Stimulated activated CD8-positive, alpha-beta memory T cell treated with anti-CD3 and anti-CD28 coated beads, Interleukin-12 subunit alpha, Interleukin-12 subunit beta, amount 100 ng/mL, for 1 hour (primary cell): ENCODE measurements at places on chromosomes 11 and 22.

- DNase-seq = peak; percentile 10
Observed at GRCh38 chr11:71580057-71581003, 2.3 kb downstream of the KRTAP5-11 start.

DNA sequence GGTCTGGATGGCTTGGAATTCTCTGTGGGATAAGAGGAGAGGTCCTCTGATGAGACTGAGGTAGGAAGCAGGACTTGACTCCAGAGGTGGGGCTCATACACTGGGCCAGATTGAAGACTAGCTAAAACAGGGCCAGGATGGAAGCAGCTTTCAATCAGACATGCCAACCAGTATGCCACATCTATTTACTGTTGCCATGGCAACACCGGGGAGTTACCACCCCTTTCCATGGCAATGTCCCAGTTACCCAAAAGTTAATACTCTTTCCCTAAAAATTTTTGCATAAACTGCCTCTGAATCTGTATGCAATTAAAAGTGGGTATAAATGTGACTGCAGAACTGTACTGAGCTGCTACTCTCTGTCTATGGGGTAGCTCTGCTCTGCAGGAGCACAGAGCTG, 247.5 kb upstream of the ZBED5 start:
- DNase-seq = no peak

- no peak for DNase-seq
Observed at GRCh38 chr22:26956371-26956770, 299.0 kb downstream of the MIAT start.

GRCh38 chr11:76891285-76891684, 30.6 kb downstream of the ACER3 start:
- DNase-seq = no peak

GRCh38 chr11:19740586-19740985, 27.9 kb downstream of the NAV2 start:
- DNase-seq = no peak

DNA sequence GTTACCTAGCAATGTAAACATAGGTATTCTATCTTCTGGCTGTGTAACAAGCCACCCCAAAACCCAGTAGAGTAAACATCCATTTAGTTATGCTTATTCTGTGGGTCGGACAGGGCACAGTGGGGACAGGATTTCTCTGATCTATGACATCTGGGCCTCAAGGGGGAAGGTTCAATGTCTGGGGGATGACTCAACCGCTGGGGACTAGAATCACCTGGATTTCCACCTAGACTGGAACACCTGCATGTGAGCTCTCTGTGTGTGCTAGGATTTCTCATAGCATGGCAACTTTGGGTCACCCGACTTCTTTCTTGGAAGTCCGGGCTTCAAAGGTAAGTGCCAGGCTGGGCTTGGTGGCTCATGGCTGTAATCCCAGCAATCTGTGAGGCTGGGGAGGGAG, 36.5 kb upstream of the MICAL2 start:
- no peak for DNase-seq

- DNase-seq = no peak
Observed at GRCh38 chr11:76599041-76600013, 71.2 kb downstream of the LRRC32 start.

- DNase-seq = peak; percentile 63
Observed at GRCh38 chr11:34250732-34251588, 106.8 kb downstream of the ABTB2 start.

- no peak for DNase-seq
Observed at GRCh38 chr11:122697636-122698167, 42.2 kb downstream of the UBASH3B start.

- DNase-seq = no peak
Observed at GRCh38 chr11:69278091-69278867, 15.7 kb upstream of the MYEOV start.

- DNase-seq = no peak
Observed at GRCh38 chr11:135033540-135033939, 621.5 kb upstream of the B3GAT1 start.

DNA sequence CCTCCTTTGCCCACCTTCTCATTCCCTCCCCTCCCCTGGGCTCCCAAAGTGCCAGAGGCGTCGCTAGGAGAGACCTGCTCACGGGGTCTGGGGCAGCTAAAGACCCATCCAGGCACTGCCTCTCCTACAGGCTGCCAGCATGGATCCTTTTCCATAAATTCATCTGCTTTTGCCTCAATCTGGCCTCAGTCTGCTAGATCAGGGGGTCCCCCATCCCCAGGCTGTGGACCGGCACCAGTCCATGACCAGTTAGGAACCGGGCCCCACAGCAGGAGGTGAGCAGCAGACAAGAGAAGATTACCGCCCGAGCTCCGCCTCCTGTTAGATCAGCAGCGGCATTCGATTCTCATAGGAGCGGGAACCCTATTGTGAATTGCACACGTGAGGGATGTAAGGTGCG, 12.3 kb downstream of the LTO1 start:
- DNase-seq = no peak

- DNase-seq = no peak
Observed at GRCh38 chr11:62124186-62125113, 639 bp downstream of the INCENP start.

- no peak for DNase-seq
Observed at GRCh38 chr11:119421941-119422808, 797 bp downstream of the THY1 start.

GRCh38 chr11:39617971-39618370, 1841.5 kb downstream of the LRRC4C start:
- DNase-seq = no peak

DNA sequence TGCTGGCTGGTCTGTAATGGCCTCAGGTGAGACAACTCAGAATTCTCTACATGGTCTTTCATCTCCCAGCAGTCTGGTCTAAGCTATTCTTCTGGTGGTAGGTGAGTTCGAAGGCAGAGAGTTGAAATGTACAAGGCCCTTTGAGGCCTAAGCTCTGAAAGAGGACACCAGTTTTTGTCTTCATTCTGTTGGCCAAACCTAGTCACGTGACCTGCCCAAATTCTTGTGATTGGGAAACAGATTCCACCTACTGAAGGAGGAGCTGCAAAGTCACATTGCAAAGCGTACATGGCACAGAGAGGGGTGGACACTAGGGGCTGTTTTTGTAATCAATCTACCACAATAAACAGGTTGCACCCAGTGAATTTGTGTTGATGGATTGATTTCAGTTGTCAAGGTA, 193.5 kb downstream of the NAV2 start:
- no peak for DNase-seq

DNA sequence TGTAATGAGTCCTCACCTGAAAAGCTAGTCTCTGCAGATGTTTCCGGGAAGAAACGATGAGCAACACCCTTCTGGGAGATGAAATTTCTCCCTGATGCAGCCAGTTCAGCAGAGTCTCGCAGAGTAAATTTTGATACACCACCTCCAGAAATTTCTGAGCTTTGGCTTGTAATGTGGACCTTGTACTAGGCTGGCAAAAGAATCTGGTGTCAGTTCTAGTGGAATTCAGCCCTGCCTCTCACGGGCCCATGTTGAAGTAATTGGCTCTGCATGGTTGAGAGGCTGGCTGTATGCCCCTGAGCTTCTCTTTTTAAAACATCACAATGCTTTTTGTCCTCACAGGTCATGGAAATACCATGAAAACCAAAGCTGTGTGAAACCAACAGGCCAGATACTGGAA, at the start of gene GLYAT:
Gene GLYAT, minus strand, starts transcription at position 125 of the 400 bp plus-strand sequence. CDS start 7,447 bp downstream, outside the sequence.
- DNase-seq = no peak

GRCh38 chr11:115266066-115266639, 238.1 kb downstream of the CADM1 start:
- DNase-seq = no peak

DNA sequence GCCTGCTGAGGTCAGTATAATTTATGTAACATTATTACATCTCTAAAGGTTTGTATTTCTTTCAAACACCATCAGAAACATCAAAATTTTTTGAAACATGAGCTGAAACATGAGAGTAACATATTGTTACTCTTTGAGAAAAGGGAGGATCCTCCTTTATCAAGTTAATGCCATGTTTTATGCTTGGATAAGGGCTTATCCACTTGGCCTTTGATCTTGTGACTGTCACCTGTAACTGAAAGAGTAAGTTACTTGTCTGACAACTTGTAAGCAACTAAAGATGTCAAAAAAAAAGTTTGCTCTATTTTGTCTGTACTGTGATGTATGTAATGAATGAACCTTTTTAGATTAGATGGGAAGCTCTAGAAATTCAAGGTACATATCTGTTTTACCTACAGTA, 59.6 kb downstream of the FAR1 start:
- DNase-seq = no peak

DNA sequence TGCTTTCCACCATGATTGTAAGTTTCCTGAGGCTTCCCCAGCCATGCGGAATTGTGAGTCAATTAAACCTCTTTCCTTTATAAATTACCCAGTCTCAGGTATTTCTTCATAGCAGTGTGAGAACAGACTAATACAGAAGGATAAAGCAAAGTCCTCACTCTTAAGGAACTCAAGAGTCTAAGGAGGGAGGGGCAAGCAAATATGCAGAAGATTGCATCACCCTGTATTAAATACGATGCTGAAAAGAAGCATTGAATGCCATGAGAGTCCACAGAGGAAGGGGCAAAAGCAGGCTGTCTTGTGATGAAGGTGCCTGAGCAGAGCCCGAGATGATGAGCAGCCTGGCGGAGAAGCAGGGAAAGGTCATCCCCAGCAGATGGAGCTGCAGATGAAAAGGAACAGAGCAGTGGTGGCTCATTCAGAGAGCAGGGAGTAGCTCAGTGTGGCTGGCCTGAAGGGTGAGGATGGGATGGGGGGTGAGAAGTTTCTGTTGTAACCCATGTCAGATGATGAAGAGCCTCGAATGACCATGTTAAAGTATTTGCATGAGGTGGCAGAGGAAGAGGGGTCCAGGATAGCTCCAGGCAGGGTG, 6.3 kb upstream of the IZUMO1R start:
- no peak for DNase-seq

DNA sequence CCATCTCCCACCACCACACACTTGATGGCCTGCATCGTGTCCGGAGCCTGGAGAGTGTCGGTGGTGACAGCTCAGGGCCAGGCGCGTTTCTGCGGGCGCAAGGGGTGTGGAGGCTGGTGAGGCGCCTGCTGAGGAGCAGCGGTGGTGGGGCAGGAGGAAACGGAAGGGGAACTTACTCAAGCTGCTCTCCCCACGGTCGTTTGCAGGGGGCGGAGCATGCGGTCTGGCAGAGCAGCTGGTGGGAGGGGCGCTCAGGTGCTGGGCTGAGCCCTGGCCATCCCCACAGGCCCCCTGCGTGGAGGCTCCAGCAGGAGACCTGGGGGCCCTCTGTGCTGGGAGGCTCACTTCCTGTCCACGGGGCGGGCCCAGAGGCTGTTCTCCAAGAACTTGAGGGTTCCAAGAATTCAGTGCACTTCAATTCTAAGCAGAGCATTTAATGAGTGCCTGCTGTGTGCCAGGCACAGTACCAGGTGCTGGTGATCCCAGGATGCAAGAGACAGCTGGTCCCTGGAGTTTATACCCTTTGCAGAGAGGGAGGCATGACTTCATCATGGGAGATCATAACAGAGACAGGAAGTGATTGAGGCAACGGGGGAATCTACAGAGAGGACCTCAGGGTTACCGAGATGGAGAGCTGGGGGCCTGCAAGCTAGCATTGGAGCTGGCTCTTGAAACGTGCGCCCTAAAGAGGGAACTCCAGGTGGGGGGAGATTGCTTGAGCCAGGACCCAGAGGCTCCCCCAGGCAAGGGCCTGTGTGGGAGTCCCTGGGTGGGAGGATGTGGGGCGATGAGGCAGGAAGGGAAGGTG, at the start of gene RAC2:
Gene RAC2, minus strand, starts transcription at position 156 of the 808 bp plus-strand sequence. Its CDS starts 121 bp downstream, at position 35.
- DNase-seq = peak; percentile 86

DNA sequence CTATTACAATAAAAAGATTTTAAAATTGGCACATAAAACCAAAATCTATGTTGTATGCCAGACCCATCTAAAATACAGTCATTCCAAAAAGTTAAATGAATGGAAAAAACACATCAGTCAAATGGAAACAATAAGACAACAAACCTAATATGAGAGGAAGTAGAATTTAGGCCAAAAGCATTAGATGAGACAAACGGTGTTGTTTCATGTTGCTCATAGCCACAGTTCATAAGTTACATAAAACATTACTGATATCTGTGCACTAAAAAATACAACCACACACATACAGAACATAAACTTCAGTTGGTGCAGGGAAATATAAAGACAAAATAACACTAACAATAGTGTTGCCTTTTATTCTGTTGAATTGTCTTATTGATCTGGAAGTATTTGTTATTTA, 661.9 kb downstream of the CNTN5 start:
- DNase-seq = no peak

DNA sequence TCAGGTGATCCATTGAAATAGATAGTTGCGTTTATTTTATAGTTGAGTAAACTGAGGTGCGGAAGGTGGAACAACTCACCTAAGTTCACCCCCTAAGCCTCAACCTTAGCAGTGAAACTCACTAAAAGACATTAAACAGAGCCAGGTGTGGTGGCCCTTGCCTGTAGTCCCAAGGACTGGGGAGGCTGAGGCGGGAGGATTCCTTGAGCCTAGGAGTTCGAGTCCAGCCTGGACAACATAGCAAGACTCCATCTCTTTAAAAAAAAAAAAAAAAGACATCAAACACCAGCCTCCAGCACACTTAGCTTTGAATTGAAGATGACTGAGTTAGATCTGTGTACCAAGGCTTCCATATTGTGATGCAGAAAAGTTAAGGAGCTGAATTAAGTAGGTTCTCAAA, 845 bp upstream of the RAB36 start:
- DNase-seq = no peak

GRCh38 chr22:45434981-45435380, 21.5 kb downstream of the RIBC2 start:
- no peak for DNase-seq

DNA sequence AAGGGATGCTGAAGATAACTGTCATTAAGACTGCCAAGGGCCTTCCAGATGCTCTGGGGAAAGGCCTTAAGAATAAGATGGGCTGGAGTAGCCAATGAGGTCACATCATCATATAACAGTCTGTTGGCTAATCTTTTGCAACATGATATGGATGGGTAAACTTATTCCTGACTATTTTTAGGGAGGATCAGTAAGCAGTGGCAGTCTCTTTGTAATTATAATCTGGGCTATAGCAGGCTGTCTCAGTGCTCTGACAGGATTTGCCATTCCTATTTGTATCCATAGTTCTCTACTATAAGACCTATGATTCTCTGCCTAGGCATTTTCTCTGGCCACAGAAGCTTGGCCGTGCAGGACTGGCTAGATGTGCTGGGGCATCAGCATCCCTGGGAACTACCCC, 16.1 kb upstream of the CALCB start:
- no peak for DNase-seq

DNA sequence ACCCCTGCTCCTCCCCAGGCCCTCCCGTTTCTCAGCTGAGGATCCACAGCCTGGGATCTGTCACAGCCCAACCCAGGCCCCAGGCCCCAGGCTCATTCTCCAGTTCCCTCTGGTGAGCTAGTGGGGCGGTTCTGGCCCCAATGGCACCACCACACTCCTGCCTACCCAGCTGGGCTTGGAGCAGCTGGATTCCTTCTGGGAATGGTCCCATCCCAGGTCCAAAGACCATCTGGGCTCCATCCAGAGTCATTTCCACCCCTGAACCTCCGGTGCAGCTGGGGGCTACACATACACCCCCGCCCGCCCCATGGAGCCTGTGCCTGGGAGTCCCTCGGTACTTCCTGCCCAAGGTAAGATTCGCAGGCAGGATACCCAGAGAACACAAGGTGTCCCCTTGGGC, 35.5 kb upstream of the PDGFB start:
- no peak for DNase-seq

- DNase-seq = no peak
Observed at GRCh38 chr11:116849486-116849885, 12.1 kb upstream of the APOA1 start.
